ENCODE measurements at places on chromosomes 1 and 21.

DNA sequence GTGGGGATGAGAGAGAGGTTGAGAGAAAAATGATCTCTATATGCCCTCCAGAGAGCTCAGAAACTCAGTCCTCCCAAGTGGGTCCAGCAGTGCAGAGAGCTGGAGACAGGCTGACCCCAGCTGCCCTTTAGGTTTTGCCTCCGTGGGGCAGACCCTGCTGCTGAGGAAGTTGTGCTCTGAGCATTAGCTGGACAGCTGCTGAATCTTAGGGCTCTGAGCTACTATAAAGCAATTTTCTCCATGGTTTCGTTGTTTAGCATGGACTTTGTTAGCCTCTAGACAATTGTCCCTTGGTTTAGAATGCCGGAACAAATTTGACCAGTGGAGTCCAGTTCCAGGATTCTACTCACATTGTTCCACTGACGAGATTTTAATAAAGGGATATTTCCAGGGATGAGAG is 22.1 kb downstream of the BATF3 start:
- DNase-seq = no peak

GRCh38 chr1:115465802-115466363 is 127.8 kb upstream of the NGF start:
- no peak for DNase-seq

GRCh38 chr1:172467446-172467845 is 23.6 kb upstream of the PIGC start:
- DNase-seq = no peak

- no peak for DNase-seq
These were observed 3.8 kb downstream of the B4GALT2 start for GRCh38 chr1:43982808-43983207.

DNA sequence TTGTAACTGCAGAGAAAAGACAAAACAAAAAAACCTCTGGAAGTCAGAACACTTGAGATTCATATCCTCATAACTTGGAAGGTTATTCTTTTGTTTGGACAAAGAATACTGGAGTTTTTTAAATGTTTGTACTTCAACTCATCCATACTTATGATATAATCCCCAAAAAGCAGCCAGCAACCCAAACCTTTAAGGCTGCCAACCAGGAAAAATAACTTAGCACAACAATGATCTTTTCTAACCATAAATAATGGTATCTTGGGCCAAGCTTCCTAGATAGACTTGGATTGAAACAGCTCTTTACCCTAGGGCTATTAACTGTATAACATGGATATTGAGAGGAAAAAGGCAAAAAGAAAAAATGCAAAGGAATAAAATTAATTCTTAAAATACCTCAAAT is 335.1 kb downstream of the LTN1 start:
- no peak for DNase-seq

- DNase-seq = no peak
These were observed 51.7 kb downstream of the CASZ1 start for GRCh38 chr1:10744654-10745238.

- DNase-seq = no peak
These were observed 35.3 kb downstream of the L1TD1 start for GRCh38 chr1:62229932-62230331.

DNA sequence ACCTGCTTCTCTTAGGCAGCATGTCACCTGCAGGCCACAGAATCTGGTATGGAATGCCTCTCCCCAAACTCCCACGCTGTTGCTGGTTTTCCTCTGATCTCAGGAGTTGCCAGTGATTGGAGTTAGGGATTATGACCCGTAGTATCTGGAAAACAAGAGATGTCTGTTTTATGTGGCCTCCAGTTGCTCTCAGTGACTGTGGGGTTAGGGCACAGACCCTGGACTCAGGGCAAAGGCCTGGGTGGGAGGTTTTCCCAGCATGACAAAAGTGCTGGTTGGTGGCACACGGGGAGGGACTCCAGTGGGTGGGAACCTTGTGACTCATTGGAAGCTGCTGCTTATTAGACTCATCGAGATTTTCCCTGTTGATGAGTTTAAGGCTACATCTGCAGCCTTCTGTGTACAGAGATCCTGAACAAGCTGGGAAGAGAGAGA is at the start of gene NR1I3:
Gene NR1I3, minus strand, starts transcription at position 165 of the 435 bp plus-strand sequence. CDS start 1,638 bp downstream, outside the sequence.
- no peak for DNase-seq

DNA sequence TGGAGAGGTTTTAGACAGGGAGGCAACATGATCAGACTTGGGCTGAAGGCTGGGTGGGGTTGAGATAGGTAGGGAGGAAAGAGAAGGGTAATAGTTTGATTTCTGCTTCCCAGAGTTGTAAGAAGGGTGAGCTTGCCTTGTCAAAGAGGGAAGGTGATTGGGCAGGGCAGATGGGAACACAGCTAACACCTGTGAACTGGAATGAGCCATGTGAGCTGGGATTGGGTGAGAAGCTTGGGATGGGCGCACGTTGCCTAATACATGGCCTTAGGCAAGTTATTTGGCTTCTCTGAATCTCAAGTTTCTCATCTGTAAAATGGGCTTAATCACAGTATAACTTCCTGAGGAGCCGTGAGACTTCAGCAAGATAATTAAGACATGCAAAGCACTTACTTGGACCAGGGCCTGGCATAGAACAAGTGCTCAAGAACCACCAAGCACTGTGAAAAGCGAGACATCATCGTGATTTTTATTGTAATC is 33.8 kb upstream of the ID3 start:
- DNase-seq = no peak

GRCh38 chr1:210239349-210240111 is 6.9 kb downstream of the SERTAD4 start:
- DNase-seq = no peak

DNA sequence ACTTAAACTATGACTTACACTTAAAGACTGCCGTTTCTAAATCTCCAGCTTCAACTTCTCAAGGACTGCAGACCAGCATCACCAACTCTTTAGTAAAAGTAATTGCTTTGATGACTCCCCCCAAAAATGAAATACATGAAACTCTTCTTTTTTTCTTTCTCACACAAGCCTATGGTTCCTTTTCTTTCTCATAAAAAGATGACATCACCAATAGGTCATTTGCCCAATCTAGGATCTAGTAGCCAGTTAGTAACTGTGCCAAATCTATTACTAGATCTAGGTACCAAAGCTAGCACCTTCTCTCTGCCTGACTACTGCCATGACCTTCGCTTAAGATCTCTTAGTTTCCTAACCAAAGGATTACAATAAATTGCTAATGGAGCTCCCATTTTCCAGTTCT is 1266.0 kb upstream of the ADGRL4 start:
- DNase-seq = no peak

DNA sequence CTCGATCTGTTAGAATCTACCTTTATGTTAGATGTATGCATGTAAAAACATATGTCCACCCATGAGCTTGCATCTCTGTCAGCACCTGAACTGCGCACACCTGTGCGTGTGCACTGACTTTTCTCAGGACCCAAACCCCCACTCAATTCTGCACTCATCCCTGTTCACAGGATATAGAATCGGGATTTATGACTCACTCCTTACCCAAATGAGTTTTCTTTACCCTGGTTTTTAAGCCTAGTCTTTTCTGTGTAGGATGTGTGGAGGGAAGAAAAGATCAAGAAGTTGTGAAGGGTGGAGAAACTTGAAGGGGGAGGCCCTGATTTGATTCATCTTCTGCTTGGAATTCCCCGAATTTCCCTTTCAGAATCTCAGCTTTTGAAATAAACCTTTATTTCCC is 2.4 kb downstream of the ACKR1 start:
- DNase-seq = no peak

- DNase-seq = no peak
These were observed 15.5 kb downstream of the PAXBP1 start for GRCh38 chr21:32756096-32756495.

DNA sequence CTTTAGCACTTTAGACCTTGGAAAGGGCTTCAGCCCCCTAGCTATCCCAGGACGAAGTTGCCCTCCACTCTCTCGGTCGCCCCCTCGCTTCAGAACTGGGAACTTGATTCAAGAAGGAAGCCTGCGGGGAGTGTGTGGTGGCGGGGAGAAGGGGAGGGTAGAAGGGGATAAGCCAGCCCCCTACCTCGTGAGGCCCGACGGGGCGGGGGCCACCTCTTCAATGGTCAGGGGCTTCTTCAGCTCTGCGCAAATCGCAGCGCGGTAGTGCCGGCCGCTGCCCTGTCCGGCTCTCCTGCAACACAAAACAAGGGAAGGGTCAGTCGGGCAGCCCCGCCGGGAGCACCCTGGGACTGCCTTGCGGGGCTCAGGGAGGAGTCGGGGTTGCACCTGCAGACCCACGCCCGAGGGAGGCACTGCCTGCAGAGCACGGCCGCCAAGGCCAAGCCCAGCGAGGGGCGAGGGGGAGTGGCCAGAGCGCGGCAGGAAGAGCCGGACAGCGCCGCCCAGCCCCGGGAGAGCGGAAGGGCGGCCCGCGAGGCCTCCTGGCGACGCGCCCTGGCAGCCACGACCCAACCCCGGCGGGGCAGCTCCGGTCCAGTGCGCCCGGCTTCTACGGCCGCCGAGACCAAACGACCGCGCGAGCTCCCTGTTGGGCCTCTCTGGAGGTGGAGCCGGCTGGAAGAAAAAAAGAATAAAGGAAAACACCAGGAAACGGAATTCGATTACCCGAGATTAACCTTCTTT is 56.2 kb upstream of the RASAL2 start:
- DNase-seq = no peak

GRCh38 chr1:244319283-244320132 is 132.2 kb downstream of the ADSS2 start:
- peak; percentile 78 for DNase-seq

DNA sequence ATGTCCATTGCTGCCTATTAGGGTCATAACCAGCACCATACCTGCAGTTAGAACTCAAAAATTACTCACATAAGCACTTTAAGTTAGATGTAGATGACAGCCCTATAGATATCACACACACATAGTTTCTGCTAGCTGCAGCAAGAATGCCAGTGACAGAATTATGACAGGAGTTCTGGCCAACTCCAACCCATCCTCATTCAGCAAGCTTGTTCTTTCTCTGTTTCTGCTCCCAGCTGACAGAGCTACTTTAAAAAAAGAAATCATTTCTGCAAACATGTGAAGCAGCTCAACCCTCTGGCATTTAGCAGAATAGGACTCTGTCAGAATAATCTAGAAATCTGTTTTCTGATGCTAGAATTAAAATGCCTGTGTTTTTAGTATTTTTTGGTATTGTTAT is 23.8 kb upstream of the OTUD7B start:
- DNase-seq = no peak

- no peak for DNase-seq
These were observed 44.5 kb downstream of the HIVEP3 start for GRCh38 chr1:41874151-41874719.

DNA sequence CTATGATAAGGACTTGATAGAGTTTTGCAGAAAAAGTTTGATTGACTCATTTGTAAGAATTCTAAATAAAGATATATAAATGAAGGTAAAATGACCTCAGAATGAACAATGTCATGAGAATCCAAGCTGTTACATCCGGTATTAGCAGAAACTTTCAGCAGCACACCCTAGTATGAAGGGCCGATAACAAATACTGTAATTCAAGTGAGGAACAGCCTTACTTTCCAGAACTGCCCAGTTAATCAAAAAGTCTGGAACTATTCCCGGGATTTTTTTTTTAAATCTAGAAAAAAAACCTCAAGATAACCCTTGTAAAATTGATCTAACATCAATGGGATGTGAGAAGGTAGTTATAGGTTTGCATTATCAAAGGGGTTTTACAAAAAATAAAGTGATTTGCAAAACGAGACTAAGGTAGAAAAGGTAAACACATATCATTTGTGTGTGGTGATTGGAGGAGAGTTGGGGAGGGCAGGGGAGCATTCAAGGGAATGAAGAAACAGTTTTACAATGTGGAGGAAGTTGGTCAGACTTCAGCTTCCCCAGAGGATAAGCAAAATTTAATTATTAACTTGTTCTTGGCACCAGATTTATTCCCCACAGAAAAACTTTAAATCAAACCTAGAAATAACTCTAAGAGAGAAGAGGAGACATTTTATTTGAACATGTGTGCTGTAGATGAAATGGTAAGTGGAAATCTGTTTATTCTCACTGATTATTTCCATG is 75.9 kb upstream of the VCAM1 start:
- no peak for DNase-seq

DNA sequence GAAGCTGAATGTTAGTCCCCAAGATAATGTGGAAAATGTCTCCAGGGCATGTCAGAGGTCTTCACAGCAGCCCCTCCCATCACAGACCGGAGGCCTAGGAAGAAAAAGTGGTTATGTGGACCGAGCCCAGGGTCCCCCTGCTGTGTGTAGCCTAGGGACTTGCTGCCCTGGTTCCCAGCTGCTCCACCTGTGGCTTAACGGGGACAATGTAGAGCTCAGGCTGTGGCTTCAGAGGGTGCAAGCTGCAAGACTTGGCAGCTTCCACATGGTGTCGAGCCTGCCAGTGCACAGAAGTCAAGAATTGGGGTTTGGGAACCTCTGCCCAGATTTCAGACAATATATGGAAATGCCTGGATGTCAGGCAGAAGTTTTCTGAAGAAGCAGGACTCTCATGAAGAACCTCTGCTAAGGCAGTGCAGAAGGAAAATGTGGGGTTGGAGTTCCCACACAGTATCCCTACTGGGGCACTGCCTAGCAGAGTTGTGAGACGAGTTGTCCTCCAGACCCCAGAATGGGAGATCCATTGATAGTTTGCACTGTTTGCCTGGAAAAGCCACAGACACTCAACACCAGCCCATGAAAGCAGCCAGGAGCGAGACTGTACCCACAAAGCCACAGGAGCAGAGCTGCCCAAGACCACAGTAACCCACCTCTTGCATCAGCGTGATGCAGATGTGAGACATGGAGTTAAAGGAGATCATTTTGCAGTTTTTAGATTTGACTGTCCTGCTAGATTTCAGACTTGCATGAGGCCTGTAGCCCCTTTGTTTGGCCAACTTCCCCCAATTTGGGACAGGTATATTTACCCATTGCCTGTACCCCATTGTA is 204.9 kb downstream of the MRPL39 start:
- peak; percentile 34 for DNase-seq

DNA sequence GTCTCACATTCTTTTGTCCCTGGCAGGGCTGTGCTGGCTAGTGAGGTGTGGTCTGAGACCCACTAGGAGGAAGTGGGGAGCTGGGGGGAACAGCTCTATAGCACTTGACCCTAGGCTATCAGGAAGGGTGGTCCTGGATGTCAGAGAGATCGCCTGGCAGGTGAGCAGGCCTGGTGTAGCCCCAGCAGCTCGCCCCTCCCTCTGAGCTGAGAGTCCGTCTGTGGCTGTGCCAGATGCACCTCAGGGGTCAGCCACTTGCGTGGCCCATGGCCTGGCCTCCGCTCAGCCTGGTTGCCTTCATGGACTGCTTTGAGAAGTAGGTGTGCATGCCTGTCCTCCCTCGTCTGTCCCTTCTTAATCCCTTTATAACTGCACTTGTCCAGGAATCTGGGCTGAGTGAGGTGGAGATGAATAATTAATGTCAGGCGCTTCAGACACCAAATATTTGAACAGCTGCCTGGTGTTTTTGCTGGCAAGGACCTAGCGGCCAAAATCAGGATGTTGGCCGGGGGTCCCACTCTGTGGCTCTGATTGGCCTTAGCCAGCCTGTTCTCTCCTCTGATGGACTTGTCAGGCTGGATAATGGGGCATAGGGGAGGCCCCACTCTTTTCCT is 30.5 kb downstream of the TMEM53 start:
- no peak for DNase-seq

Measured in activated CD4-positive, alpha-beta memory T cell treated with anti-CD3 and anti-CD28 coated beads for 36 hours (primary cell).